ENCODE measurements at places on chromosomes 4 and X.

- no peaks in the 10 kb centered on the region for H3K4me1 ChIP-seq
- no peaks in the 10 kb centered on the region for H3K27me3 ChIP-seq
- H3K27ac ChIP-seq, result no peak overlapping the region
- no peak for DNase-seq
- peaks cover 35% of the 10 kb centered on the region for H3K36me3 ChIP-seq
- H3K4me3 ChIP-seq, result no peak overlapping the region
These were observed 30.6 kb downstream of the LETM1 start for GRCh38 chr4:1825326-1825725.

DNA sequence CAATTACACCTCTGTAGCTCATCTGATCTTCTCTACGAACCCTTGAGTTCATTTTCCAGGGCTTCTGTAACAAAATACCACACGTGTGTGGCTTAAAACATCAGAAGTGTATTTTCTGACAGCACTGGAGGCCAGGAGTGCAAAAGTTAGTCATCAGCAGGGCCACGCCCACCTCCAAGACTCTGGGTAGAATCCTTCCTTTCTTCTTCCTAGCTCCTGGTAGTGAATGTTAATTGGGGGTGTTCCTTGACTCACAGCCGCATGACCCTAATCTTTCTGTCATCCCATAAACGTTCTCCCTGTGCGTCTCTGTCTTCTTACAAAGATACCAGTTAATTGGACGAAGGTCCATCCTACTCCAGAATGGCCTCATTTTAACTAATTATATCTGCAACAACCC, 115.0 kb downstream of the TRIML1 start:
- H3K4me3 ChIP-seq, result no peak overlapping the region
- H3K4me1 ChIP-seq, result no peaks in the 10 kb centered on the region
- no peak overlapping the region for H3K27ac ChIP-seq
- no peak for DNase-seq
- H3K36me3 ChIP-seq, result no peaks in the 10 kb centered on the region

GRCh38 chrX:85108165-85108564, 104.5 kb downstream of the APOOL start:
- no peaks in the 10 kb centered on the region for H3K4me1 ChIP-seq
- no peaks in the 10 kb centered on the region for H3K36me3 ChIP-seq

GRCh38 chr4:175277816-175278215, 359.7 kb downstream of the ADAM29 start:
- no peak overlapping the region for H3K4me3 ChIP-seq
- DNase-seq, result no peak
- H3K27ac ChIP-seq, result no peak overlapping the region

GRCh38 chrX:133302775-133303445, 84.8 kb upstream of the TFDP3 start:
- no peak overlapping the region for H3K27ac ChIP-seq
- no peaks in the 10 kb centered on the region for H3K27me3 ChIP-seq
- no peak for DNase-seq
- no peak overlapping the region for H3K4me3 ChIP-seq
- H3K36me3 ChIP-seq, result peaks cover 2% of the 10 kb centered on the region
- no peaks in the 10 kb centered on the region for H3K4me1 ChIP-seq

DNA sequence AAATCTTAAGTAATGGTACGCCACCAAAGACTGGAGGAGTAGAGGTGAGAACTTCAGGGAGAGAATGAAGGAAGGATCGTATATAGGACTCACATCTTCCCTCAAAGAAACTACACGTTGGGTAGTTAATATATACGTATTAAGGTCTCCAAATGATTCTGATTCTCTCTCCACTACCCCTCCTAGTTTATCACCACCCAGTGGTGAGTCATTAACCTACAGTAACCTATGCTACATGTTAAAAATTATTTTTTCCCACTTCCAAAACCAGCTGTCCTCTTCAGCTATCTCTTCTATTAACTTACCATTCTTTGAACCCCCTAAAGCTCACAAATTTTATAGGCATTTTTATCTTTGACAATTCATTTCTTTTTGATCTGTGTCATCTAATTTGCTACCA, 69.7 kb downstream of the RPS6KA6 start:
- DNase-seq, result no peak
- H3K27ac ChIP-seq, result no peak overlapping the region
- H3K4me1 ChIP-seq, result no peaks in the 10 kb centered on the region
- no peak overlapping the region for H3K4me3 ChIP-seq

GRCh38 chr4:54386042-54386669, 157.1 kb downstream of the PDGFRA start:
- H3K4me3 ChIP-seq, result no peak overlapping the region
- no peak for DNase-seq
- H3K27ac ChIP-seq, result no peak overlapping the region
- no peaks in the 10 kb centered on the region for H3K27me3 ChIP-seq
- no peaks in the 10 kb centered on the region for H3K36me3 ChIP-seq

- no peaks in the 10 kb centered on the region for H3K36me3 ChIP-seq
- no peaks in the 10 kb centered on the region for H3K27me3 ChIP-seq
- DNase-seq, result no peak
- H3K27ac ChIP-seq, result no peak overlapping the region
- H3K4me1 ChIP-seq, result no peaks in the 10 kb centered on the region
These were observed 10.7 kb downstream of the BBS12 start for GRCh38 chr4:122742933-122743829.

GRCh38 chrX:50712777-50713176, 101.2 kb downstream of the SHROOM4 start:
- H3K4me1 ChIP-seq, result no peaks in the 10 kb centered on the region
- H3K27ac ChIP-seq, result no peak overlapping the region
- no peak for DNase-seq
- no peaks in the 10 kb centered on the region for H3K27me3 ChIP-seq

- H3K27ac ChIP-seq, result no peak overlapping the region
- no peak overlapping the region for H3K4me3 ChIP-seq
- no peaks in the 10 kb centered on the region for H3K36me3 ChIP-seq
- no peaks in the 10 kb centered on the region for H3K27me3 ChIP-seq
These were observed 750.5 kb upstream of the HTR2C start for GRCh38 chrX:113833096-113834055.

DNA sequence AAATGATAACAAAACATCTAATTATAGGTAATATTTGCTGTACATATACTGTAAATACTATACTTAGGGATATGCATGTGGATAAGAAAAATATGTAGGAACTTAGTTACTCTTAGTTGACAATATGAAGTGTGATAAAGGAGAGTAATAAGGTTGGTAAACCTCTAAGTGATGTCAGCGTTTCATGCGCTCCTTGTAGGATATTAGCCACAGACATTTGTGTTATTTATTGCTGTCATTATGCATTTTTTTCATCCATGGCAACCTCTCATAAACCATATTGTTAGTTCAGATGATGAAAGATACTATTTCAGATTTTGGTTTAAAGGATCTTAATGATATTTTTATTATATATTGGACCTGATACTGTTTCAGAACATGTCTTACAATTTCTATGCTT, 298.1 kb upstream of the PITX2 start:
- H3K4me1 ChIP-seq, result no peaks in the 10 kb centered on the region
- no peaks in the 10 kb centered on the region for H3K27me3 ChIP-seq
- no peak for DNase-seq
- no peak overlapping the region for H3K4me3 ChIP-seq
- no peaks in the 10 kb centered on the region for H3K36me3 ChIP-seq
- H3K27ac ChIP-seq, result no peak overlapping the region

GRCh38 chrX:153494541-153495361, at the start of gene BGN:
BGN (plus strand) TSS chrX:153494980; CDS start chrX:153504632, 9,652 bp downstream.
- H3K36me3 ChIP-seq, result no peaks in the 10 kb centered on the region
- H3K27ac ChIP-seq, result no peak within 1 kb of the TSS
- H3K27me3 ChIP-seq, result no peaks in the 10 kb centered on the region
- no peaks in the 10 kb centered on the region for H3K4me1 ChIP-seq
- no peak within 1 kb of the TSS for H3K4me3 ChIP-seq
- DNase-seq, result peak; percentile 10

- no peak overlapping the region for H3K27ac ChIP-seq
- DNase-seq, result no peak
- H3K27me3 ChIP-seq, result no peaks in the 10 kb centered on the region
- no peaks in the 10 kb centered on the region for H3K36me3 ChIP-seq
- no peaks in the 10 kb centered on the region for H3K4me1 ChIP-seq
These were observed 860.9 kb upstream of the LCORL start for GRCh38 chr4:18882468-18882867.

DNA sequence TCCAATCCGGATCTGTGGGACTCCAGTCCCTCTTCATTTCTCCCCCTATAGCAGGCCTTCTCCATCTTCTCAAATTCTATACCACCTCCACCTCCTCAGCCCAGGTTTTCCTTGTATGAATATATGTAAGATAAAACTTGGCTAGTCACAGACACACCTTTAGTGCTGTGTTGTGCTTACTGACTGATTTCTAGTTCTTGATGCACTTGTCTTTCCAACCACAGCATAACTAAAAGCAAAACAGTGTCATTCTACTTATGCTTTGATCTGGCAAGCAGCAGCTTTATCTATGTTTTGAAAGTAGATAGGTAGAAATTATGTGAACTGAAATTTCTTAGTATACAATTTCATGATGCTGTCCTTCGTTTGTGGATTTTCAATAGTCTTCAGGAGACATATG, 47.5 kb downstream of the CCNI start:
- H3K36me3 ChIP-seq, result no peaks in the 10 kb centered on the region
- H3K4me1 ChIP-seq, result no peaks in the 10 kb centered on the region
- no peak for DNase-seq
- no peaks in the 10 kb centered on the region for H3K27me3 ChIP-seq
- no peak overlapping the region for H3K4me3 ChIP-seq
- H3K27ac ChIP-seq, result no peak overlapping the region

GRCh38 chrX:67604979-67605703, 61.3 kb downstream of the AR start:
- no peak overlapping the region for H3K27ac ChIP-seq
- H3K4me1 ChIP-seq, result no peaks in the 10 kb centered on the region
- DNase-seq, result no peak
- H3K27me3 ChIP-seq, result no peaks in the 10 kb centered on the region
- no peaks in the 10 kb centered on the region for H3K36me3 ChIP-seq

DNA sequence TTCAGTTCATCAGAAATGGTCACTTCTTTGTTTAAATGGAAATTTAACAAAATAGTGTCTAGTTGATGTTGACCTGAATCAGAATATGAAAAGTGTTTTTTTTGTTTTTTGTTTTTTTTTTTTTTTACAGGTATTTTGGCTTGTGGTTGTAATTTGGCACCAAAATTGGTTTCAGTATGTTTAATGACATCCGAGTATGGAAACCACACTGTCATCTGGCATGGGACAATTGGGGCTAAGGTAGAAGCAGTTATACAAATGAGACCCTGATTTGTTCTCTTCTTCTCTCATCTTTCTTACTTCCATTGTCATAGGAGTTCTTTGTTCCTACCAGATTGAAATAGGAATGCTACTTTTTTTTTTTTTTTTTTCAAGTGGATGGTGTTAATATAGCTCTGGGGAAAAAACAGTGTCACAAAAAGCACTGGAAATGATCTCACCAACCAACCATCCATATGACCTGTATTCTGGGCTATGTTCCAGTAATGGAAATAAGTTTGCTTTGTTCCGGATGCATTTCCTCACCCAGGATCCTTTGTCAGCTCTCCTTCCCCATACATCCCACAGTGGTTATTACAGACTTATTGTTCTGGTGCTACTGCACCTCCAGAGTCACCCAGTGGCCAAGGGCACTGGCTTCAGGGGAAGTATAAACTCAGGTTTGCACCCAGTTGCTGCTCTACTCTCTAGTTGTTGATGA, 95.8 kb downstream of the ATXN3L start:
- no peaks in the 10 kb centered on the region for H3K27me3 ChIP-seq
- peak; percentile 12 for DNase-seq
- H3K36me3 ChIP-seq, result no peaks in the 10 kb centered on the region
- peaks cover 19% of the 10 kb centered on the region for H3K4me1 ChIP-seq

- no peaks in the 10 kb centered on the region for H3K27me3 ChIP-seq
- no peaks in the 10 kb centered on the region for H3K36me3 ChIP-seq
- no peaks in the 10 kb centered on the region for H3K4me1 ChIP-seq
- no peak overlapping the region for H3K27ac ChIP-seq
These were observed 92.2 kb downstream of the STIM2 start for GRCh38 chr4:26952891-26953290.

DNA sequence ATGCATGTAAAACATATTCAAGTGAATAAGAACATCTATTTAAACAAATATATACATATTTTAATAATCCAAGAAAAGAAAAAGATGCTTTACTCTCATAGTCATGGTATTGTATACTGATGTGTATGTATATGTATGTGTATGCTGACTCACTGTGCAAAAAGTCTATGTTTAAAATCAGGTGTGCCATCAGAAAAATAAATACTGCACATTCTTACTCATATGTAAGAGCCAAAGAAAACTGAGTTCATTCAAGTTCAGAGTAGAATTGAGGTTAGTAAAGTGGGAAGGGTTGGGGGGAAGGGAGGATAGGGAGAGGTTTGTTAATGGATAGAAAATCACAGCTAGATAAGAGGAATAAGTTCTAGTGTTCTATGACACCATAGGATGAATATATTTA, 403.9 kb upstream of the SMIM31 start:
- H3K27me3 ChIP-seq, result no peaks in the 10 kb centered on the region
- DNase-seq, result no peak
- H3K4me1 ChIP-seq, result no peaks in the 10 kb centered on the region
- no peak overlapping the region for H3K4me3 ChIP-seq
- H3K36me3 ChIP-seq, result no peaks in the 10 kb centered on the region
- H3K27ac ChIP-seq, result no peak overlapping the region

GRCh38 chrX:152932598-152933175, 34.8 kb downstream of the ZNF185 start:
- no peaks in the 10 kb centered on the region for H3K4me1 ChIP-seq
- no peak overlapping the region for H3K4me3 ChIP-seq
- no peaks in the 10 kb centered on the region for H3K27me3 ChIP-seq
- no peak overlapping the region for H3K27ac ChIP-seq

DNA sequence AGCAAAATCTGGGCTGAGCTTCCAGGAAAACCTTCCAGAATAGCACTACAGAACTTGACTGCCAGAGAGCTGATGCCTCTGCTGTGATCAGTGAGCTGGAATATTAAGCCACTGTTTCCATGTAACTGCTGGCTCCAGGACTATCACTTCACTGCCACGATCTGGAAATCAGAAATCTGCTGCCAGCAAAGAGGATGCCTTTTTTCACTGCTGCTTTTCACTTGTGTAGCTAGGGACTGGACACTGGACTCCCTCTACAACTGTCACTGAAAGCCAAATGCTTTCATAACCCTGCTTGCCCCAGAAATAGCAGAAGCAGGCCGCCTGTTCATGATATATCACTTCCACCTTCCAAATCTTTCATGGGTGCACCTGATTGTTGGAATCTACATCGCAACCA, 9.4 kb upstream of the AP1S2 start:
- H3K4me1 ChIP-seq, result no peaks in the 10 kb centered on the region
- H3K27ac ChIP-seq, result no peak overlapping the region
- no peak overlapping the region for H3K4me3 ChIP-seq
- H3K36me3 ChIP-seq, result no peaks in the 10 kb centered on the region
- H3K27me3 ChIP-seq, result no peaks in the 10 kb centered on the region

- no peaks in the 10 kb centered on the region for H3K4me1 ChIP-seq
- no peaks in the 10 kb centered on the region for H3K27me3 ChIP-seq
- DNase-seq, result no peak
- H3K27ac ChIP-seq, result no peak overlapping the region
These were observed 346.7 kb upstream of the TACR3 start for GRCh38 chr4:104066533-104066932.

Measured in body of pancreas (tissue), 4 donors.